ENCODE measurements at places on chromosomes 2 and 18.

DNA sequence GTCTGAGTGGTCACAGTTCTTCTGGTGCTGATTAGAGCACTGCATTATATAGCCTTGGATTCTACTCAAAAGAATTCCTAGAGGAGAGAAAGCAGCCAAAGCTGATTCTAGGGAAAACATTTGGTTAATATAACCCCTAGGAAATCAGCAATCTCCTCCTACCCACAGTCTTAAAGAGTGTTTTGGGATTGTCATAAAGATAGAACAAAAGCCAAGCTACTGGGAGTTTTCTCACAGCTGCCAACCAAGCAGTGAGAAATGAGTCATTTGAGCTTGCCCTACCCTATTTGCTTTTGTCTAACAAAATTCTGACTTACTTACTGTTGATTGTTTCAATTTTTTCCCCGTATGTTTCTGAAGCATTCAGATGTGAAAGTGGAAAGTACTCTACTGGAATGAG lies 469.3 kb downstream of the PLCL1 start:
- DNase-seq, result no peak

- DNase-seq, result no peak
These were observed 132.7 kb downstream of the EVA1A start for GRCh38 chr2:75428060-75428459.

DNA sequence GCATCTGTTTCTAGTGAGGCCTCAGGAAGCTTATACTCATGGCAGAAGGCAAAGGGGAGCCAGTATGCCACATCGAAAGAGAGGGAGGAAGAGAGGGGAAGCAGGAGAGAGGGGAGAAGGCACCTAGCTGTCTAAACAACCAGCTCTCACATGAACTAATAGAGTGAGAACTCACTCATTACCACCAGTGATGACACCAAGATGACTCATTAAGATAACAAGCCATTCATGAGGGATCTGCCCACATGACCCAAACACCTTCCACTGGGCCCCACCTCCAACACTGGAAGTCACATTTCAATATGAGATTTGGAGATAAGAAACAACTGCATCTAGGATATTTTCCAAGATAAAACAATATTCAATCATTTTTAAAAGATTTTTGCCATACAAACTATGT lies 753.9 kb upstream of the ZEB2 start:
- DNase-seq, result no peak

DNA sequence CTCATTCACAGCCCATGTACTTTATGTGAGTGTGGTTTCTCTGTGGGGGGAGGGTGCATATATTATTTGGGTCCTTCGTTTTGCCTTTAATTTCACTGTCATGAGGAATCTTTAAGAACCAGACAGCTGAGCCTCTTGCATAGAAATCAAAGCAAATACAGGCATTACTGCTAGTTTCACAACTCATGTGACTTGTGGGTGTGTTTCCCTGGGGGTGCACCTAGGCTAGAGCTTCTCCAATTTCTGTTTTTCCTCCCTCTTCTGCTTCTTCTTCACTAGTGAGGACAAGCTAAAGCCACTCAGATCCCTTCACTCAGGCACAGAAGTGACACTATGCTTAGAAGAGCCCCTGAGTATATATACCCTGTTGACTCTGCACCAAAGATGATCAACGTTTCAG lies 131.4 kb downstream of the ACOXL start:
- no peak for DNase-seq

- DNase-seq, result no peak
These were observed 2.0 kb downstream of the SRSF7 start for GRCh38 chr2:38748943-38749804.

GRCh38 chr2:11547912-11548497 lies 14.2 kb downstream of the GREB1 start:
- no peak for DNase-seq

- DNase-seq, result no peak
These were observed 117.6 kb upstream of the DAPL1 start for GRCh38 chr2:158677542-158677941.

- no peak for DNase-seq
These were observed 53.5 kb upstream of the TGFA start for GRCh38 chr2:70607121-70607561.

DNA sequence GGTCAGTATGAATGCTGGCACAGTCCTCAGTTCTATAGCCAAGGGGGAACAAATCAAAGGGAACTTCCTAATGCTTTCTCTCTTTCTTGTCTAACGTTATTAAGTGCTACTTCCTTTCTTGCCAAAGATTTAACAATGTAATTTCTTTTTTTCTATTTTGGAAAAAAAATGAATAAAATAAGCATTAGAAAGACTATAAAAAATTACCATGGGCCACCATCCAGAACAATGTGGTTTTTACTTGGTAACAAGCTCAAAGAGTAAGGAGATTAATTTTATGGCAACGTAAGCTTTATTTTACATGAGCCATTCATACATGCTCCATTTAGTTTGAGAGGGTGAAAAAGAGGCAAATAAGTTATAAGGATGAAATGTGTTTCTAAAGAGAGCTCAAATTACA lies 40.1 kb downstream of the SERPINE2 start:
- DNase-seq, result no peak

DNA sequence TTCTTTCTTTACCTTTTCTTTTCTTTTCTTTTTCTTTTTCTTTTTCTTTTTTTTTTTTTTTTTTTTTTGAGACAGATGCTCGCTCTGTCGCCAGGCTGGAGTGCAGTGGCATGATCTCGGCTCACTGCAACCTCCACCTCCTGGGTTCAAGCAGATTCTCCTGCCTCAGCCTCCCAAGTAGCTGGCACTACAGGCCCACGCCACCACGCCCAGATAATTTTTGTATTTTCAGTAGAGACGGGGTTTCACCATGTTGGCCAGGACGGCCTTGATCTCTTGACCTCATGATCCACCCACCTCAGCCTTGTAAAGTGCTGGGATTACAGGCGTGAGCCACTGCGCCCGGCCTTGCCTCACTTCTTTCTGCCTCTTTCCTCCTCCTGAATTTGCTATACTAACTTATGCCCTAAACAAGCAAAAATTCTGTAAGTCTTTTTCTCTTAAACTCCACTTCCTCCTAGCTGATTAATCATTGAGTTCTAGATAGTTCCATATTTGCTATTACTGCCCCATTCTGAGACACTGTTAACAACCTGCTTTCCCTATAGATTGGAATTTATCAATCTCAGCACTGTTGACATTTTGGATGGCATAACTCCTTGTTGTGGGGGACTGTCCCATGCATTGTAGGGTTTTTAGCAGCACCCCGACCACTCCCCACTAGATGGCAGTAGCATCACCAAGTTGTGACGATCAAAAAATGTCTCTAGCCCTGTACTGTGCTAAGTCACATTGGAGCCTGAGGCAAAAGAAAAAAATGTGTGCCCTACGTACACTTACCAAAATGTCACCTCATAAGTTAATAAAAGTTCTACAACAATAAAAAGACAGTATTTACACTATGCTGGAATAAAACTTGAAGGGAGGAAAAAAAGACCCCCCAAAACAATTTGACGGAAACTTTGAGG lies 16.4 kb upstream of the THADA start:
- peak; percentile 62 for DNase-seq

- no peak for DNase-seq
These were observed 166.1 kb downstream of the CLIP4 start for GRCh38 chr2:29281086-29281915.

All from stimulated activated CD4-positive, alpha-beta T cell treated with anti-CD3 and anti-CD28 coated beads, Interleukin-12 subunit alpha, Interleukin-12 subunit beta, amount 100 ng/mL, for 4 hours (primary cell).